Trophoblast cell (in vitro differentiated cells and primary cell): ENCODE measurements at places on chromosomes 7 and 10.

DNA sequence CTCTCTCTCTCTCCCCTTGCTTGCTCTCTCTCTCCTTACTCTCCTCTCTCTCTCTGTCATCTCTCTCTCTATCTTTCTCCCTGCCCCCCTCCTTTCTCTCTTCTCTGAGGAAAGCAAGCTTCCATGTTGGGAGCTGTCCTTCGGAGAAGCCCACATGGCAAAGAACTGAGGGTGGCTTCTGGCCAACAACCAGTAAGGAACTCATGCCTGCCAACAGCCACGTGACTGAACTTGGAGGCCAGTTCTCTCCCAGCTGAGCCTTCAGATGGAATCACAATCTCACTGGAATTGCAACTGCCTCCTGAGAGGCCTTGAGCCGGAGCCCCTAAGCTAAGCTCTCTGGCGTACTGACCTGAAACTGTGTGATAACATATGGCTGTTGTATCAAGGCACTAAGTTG, 12.0 kb upstream of the DHTKD1 start:
- DNase-seq: no peak
- no peaks in the 10 kb centered on the region for H3K36me3 ChIP-seq
- no peak overlapping the region for H3K4me3 ChIP-seq
- H3K27ac ChIP-seq: no peak overlapping the region
- no peaks in the 10 kb centered on the region for H3K27me3 ChIP-seq

- H3K27me3 ChIP-seq: no peaks in the 10 kb centered on the region
- no peak for DNase-seq
- no peaks in the 10 kb centered on the region for H3K4me1 ChIP-seq
- no peak overlapping the region for H3K4me3 ChIP-seq
- no peaks in the 10 kb centered on the region for H3K36me3 ChIP-seq
These were observed 98.5 kb upstream of the RAB11FIP2 start for GRCh38 chr10:118145256-118145655.

DNA sequence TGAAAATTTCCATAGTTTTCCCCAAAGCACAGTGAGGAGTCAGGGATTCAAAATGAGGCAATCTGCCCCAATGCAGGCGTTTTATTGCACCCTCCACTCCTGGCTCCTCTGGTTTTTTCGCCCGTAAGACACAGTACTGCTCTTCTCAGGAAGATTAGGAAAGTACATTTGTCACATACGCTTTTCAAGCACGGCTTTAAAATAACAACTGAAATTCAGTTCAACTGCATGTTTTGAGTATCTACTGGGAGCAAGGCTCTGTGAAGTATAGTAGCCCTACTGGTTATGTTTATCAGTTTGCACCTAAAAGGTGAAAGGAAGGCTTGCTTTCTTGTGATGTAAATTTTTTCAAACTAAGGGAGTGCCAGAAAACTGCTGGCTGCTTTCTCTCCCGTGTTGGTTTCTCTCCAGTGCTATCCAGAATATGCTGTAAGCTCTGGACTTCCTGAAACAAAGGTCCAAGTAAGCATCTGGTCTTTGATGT, 1.9 kb upstream of the SGMS1 start:
- H3K27ac ChIP-seq: peak overlapping the region; percentile 99
- peaks cover 11% of the 10 kb centered on the region for H3K4me1 ChIP-seq
- H3K36me3 ChIP-seq: no peaks in the 10 kb centered on the region
- H3K4me3 ChIP-seq: no peak overlapping the region

DNA sequence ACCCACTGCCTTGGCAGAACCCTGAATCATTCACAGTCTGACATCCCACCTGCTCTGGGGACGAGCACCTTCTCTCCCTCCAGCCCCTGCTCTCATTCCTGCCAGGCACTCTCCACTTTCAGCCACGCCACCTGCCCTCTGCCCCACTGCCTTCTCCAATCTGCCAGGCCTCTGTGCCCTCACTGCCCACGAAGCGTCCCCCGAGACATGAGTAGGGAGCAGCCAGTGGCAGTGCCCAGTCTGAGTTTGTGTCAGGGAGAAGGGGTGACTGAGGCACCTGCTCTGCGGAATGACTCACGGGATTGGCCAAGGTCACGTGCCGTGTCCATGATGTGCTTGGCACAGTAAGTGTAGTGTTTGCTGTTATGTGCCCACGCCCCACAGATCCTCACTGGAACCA, 215.2 kb upstream of the PPP2R2D start:
- peak overlapping the region; percentile 18 for H3K4me3 ChIP-seq
- no peaks in the 10 kb centered on the region for H3K27me3 ChIP-seq
- H3K36me3 ChIP-seq: no peaks in the 10 kb centered on the region
- DNase-seq: no peak
- H3K4me1 ChIP-seq: no peaks in the 10 kb centered on the region

DNA sequence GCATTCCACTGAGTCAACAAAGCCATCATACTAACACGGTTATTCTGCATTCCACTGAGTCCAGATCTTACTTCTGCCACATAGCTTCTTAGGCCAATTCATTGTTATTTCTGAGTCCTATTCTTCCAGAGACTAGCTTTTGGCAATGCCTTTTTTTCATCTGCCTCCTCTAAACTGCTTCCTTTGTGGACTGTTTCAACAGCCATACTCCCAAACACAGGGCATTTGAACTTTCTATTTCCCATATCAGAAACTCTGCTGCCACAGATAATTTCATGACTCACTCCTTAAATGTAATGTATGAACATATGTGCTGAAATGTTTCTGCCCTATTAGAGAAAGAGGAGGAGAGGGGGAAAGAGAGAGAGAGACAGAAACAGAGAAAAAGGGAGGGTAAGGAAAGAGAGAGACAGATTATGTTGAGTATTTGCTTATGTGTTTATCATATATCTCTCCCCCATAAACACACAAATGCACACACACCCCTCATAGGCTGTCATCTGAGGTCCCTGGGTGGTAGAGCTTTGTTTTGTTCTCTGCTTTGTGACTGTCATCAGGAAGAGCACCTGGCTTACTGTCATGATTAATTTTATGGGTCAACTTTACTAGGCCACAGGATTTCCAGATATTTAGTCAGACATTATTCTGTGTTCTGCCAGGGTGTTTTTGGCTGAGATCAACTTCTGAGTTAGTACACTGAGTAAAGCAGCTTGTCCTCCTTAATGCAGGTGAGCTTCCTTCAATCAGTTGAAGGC, 308.0 kb upstream of the KCND2 start:
- no peak overlapping the region for H3K4me3 ChIP-seq
- no peaks in the 10 kb centered on the region for H3K36me3 ChIP-seq
- no peaks in the 10 kb centered on the region for H3K27me3 ChIP-seq
- H3K27ac ChIP-seq: no peak overlapping the region

DNA sequence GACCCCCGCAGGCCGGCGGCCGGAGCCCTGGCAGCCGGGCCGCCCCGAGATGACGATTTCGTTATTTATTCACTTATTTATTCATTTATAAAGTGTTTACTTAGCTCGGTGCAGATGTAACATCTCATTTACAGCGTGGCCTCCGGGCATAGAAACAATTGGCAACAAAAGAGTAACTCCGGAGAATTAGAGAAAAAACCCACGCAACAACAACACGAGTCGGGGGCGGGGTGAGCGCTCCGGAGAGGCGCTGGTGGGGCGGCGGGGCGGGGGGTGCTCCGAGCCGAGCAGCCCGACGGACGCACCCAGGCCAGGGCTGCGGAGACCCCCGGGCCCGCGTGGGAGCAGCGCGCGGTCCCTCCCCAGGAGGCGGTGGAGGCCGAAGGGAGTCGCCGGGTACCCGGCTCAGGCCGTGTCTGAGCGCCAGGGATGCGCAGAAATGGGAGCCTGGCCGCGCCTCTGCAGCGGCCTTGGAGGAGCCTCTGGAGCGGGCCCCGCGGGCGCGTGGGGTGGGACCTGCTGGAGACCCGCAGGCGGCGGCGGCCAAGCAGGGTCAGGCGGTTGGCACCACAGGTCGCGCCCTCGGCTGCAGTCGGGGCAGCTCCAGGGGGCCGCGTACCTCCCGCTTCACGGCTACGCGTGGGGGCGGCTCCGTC, 14.3 kb downstream of the UNCX start:
- H3K27ac ChIP-seq: no peak overlapping the region
- H3K27me3 ChIP-seq: peaks cover 75% of the 10 kb centered on the region
- no peak for DNase-seq
- no peaks in the 10 kb centered on the region for H3K4me1 ChIP-seq

- H3K36me3 ChIP-seq: no peaks in the 10 kb centered on the region
- no peaks in the 10 kb centered on the region for H3K27me3 ChIP-seq
- no peak overlapping the region for H3K27ac ChIP-seq
- H3K4me3 ChIP-seq: no peak overlapping the region
- DNase-seq: no peak
- no peaks in the 10 kb centered on the region for H3K4me1 ChIP-seq
These were observed 92.6 kb upstream of the NPY start for GRCh38 chr7:24191362-24191761.

- H3K27ac ChIP-seq: no peak overlapping the region
- H3K27me3 ChIP-seq: no peaks in the 10 kb centered on the region
- H3K4me1 ChIP-seq: no peaks in the 10 kb centered on the region
- H3K4me3 ChIP-seq: no peak overlapping the region
- no peaks in the 10 kb centered on the region for H3K36me3 ChIP-seq
- no peak for DNase-seq
These were observed 126.3 kb upstream of the CXCL12 start for GRCh38 chr10:44511166-44511565.

DNA sequence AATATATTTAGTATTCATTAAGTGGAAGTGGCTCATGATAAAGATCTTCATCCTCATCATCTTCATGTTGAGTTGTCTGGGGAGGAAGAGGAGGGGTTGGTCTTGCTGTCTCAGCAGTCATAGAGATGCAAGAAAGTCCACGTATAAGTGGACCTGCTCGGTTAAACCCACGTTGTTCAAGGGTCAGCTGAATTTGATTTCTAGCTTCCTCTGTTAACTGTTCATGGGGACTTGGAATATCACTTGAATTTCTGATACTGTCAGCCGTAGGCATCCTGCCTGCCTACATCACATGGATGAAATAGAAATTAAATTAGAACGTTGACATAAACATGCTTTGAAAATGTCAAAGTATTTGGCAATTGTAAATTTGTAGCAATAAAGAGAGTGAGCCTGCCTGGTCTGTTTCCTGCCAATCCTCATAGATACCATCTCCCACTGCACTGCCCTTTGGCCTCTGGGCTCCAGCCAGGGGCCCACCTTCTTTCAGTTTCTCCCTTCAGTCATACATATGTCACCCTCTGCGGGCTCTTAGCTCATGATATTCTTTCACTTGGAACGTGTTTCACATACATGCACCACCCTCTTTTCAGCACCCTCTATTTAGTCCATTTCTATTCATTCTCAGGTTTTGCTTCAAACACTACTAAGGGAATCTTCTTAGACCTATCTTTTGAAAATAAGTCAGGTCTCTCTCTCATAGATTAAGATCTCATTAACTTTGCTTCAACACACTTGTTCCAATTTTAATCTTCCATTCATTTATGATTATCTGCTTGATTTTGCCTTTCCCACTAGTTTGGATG, 376.3 kb downstream of the IPMK start:
- H3K27ac ChIP-seq: no peak overlapping the region
- H3K4me3 ChIP-seq: no peak overlapping the region
- H3K36me3 ChIP-seq: no peaks in the 10 kb centered on the region
- H3K4me1 ChIP-seq: no peaks in the 10 kb centered on the region
- no peak for DNase-seq

DNA sequence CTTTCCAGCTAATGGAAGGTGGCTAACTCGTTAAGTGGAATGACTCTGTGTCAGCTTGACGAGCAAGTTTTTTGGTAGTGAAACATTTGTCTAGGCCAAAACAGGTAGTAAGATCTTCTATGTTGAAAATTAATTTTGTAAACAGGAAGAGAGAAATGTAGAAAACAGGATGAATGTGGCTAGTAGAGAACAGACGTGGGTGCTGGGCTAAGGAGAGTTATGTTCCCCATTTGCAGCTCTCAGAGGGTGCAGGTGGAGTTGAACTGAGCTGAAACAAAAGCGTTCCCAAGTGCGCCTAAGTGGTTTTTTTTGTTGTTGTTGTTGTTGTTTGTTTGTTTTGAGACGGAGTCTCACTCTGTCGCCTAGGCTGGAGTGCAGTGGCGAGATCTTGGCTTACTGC, 59.5 kb upstream of the SRPK2 start:
- DNase-seq: no peak
- no peak overlapping the region for H3K4me3 ChIP-seq
- H3K36me3 ChIP-seq: no peaks in the 10 kb centered on the region
- no peaks in the 10 kb centered on the region for H3K27me3 ChIP-seq
- H3K27ac ChIP-seq: no peak overlapping the region
- H3K4me1 ChIP-seq: no peaks in the 10 kb centered on the region

DNA sequence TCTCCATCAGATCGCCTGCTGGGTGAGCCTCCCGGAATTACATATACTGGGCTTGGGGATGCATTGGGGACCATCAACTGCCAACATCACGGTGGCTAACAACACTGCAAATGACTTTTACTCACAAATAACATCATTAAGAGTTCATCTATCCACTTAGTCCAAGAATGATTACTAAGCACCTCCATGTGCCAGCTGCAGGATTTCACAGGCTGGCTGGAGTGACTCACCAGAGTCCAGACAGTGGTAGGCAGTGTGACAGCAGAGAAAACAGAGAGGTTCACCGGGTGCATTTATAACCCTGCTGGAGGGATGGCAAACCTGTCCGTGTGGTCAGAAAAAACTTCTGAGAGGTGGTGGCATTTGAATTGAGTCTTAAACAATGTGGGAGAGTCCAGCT, 3.2 kb upstream of the IGFBP3 start:
- H3K4me3 ChIP-seq: no peak overlapping the region
- peaks cover 9% of the 10 kb centered on the region for H3K36me3 ChIP-seq
- peak overlapping the region; percentile 58 for H3K27ac ChIP-seq
- no peaks in the 10 kb centered on the region for H3K27me3 ChIP-seq

DNA sequence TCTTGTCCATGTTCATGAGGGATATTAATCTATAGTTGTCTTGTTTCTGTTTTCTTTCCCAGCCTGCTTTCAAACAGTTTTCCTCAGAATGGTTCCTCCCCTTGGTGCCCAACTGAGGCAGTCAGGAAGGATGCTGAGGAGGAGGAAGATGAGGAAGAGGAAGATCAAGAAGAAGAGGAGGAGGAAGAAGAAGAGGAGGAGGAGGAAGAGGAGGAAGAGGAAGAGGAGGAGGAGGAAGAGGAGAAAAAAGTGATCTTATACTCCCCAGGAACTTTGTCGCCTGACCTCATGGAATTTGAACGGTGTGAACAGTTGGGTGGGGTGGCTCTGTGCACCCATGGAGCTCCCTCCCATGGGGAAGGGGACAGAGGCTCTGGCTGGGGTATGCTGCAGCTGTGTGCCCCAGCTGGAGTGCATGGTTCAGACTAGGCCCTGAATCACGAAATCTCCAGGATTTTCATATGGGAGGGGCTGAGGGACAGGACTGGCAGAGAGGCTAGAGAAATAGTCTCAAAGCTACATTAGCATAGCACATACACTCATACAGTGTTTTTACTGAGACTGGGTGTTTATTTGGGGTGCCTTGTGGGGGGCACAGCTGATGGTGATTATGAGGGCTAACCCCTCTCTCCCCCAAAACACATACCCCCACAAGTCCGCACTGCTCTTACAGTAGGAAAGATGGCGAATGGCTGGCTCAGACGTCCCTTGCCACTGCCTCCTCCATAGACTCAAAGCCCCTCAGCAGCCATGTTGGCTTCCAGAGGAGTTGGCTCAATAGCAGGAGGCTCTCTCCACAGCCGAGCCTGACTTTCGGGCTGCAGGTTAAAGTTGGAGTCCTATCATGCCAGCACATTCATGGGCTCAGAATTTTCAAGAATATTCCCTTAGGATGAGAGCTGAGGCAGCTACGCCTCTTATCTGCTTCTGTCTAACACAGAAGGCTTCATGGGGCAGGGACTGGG, 11.9 kb downstream of the STRA8 start:
- no peak for DNase-seq
- H3K27me3 ChIP-seq: no peaks in the 10 kb centered on the region
- no peaks in the 10 kb centered on the region for H3K36me3 ChIP-seq
- no peak overlapping the region for H3K4me3 ChIP-seq
- H3K4me1 ChIP-seq: peaks cover 4% of the 10 kb centered on the region
- H3K27ac ChIP-seq: no peak overlapping the region
